ENCODE measurements at places on chromosomes 7 and 10. TPM values are rescaled to one million over a fixed set of nuclear protein-coding genes. Genes with fewer than 3 reads are reported as not detected.

TSPAN12 gene
- total RNA-seq = 7.5 TPM

GRCh38 chr7:8343556-8343955 is 81.6 kb upstream of the ICA1 start:
- DNase-seq = no peak

DNA sequence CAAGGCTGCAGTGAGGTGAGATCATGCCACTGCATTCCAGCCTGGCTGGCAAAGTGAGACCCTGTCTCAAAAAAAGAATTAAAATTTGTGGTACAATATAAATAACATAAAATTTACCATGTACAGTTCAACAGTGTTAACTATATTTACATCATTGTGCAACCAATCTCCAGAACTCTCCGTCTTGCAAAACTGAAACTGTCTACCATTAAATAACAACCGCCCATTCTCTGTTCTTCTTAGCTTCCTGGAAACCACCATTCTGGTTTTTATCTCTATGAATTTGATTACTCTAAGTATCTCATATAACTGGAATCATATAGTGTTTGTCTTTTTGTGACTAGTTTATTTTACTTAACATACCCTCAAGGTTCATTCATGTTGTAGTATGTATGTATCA is 167.6 kb downstream of the AUTS2 start:
- DNase-seq = no peak

GRCh38 chr10:21572578-21572977 is 38.5 kb downstream of the MLLT10 start:
- DNase-seq = no peak

DNA sequence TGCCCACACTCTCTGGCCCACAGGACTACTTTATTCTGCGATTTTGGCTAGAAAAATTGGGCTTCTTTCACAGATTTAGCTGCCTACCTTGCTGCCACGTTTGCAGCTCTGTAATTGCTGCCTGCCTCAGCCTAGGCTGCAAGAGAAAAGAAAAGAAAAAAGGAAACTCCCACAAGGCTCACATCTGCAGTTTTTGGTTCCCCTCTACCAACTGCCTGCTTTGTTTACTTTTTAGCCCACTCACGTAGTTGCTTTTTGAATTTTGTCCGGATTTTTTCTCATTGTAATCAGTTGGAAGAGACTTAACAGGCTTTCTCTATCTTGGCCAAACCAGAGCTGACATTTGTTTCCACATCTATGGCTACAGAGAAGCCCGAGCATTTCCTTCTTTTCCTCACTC is 24.3 kb downstream of the SUN3 start:
- DNase-seq = no peak

RPP30 gene
- 28.2 TPM for total RNA-seq

DGKI gene
- total RNA-seq = 2.4 TPM

- DNase-seq = no peak
These were observed 124.9 kb upstream of the NPVF start for GRCh38 chr7:25353196-25353595.

- no peak for DNase-seq
These were observed 78.0 kb downstream of the WDR11 start for GRCh38 chr10:120929166-120929565.

DNA sequence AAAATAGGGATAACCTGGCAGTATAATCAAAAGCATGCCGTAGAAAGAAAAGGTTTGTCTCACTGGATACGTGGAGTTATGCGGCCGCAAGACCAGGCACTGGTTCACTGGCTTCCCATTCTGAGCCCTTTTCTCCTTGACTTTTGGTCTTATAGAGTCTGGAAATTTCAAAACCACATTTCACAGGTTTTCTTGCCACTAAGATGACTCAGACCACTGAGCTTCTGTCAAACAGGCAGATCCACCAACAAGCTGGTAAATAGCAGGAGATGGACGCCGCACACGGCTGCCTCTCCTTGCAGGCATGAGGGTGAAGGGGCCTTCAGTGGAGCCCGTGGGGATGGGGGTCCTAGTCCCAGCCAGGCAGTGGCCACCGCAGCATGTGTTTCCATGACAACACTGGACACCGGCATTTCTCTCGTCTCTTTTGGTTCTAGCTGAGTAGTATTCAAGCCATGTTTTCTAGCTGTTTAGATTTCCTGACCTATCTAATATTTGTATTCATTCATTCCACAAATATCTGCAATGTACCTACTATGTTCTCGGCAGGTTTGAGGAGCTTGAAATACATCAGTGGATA is 55.5 kb downstream of the KLF6 start:
- DNase-seq = no peak

- DNase-seq = no peak
These were observed 82.4 kb upstream of the SDK1 start for GRCh38 chr7:3218411-3219225.

GRCh38 chr7:133054162-133054840 is 27.6 kb downstream of the CHCHD3 start:
- no peak for DNase-seq

SPDYE2B gene
- not detected for total RNA-seq

GRCh38 chr7:80719261-80719660 is 80.8 kb downstream of the CD36 start:
- DNase-seq = no peak

GRCh38 chr7:100367251-100367620 is 6.1 kb upstream of the PILRA start:
- peak; percentile 54 for DNase-seq

DNA sequence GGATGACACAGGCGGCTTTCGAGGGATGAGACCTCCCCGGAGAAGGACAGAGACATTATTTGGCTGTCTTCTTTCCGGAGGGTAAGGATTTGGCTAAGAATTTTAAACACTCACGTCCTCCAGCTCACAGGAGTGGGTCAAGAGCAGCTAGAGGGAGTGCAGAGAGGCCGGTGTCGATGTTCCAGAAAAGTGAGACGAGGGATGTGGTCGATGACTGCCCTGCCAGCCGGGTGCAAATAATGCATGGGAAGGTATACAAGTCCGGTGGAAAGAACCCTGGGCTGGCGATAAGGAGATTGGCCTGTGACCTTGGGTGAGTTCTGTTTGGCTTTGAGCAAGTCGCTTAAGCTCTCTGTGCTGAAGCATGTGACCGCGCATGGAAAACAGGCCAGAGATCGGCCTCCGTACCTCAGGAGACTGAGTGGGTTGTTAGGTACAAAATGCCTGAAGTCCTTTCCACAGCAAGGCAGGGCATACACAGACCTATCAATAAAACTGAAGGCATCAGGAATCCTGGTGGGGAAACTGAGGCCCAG is 149.1 kb downstream of the UBE2H start:
- DNase-seq = no peak

ZNF282 gene
- total RNA-seq = 19.6 TPM

STEAP4 gene
- 202 TPM for total RNA-seq

BAZ1B gene
- total RNA-seq = 43.5 TPM

DNA sequence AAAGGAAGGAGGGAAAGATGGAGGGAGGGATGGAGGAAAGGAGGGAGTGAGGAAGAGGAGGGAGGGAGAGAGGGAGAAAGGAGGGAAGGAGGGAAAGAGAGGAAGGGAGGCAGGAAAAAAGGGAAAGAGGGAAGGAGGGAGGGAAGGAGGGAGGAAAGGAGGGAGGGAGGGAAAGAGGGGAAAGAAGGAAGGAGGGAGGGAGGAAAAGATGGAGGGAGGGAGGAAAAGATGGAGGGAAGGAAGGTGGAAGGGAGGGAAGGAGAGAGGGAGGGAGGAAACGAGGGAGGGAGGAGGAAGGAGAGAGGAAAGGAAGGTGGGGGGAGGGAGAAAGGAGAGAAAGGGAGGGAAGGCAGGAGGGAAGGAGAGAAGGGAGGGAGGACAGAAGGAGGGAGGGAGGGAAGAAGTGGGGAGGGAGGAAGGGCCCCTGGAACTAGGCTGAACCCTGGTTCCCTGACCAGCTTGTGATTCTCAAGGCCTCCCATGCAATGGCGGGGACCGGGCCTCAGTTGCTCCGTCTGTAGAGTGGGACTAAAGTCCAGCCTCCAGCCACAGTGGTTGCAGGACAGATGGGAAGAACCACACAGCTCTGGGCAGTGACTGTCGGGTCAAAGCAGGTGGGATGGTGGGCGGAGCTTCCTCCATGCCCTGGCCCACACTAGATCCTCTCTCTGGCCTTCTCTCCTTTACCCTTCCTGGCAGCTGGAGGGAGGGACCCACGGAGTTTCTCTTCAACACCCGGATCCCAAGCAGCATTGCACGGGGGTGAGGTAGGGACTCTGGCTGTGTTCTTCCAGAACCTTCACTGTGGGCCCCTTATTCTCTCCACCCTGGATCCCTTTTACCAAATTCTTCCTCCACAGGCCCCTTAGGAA is 4.3 kb upstream of the TTYH3 start:
- DNase-seq = no peak

ICA1 gene
- 9.4 TPM for total RNA-seq

DNA sequence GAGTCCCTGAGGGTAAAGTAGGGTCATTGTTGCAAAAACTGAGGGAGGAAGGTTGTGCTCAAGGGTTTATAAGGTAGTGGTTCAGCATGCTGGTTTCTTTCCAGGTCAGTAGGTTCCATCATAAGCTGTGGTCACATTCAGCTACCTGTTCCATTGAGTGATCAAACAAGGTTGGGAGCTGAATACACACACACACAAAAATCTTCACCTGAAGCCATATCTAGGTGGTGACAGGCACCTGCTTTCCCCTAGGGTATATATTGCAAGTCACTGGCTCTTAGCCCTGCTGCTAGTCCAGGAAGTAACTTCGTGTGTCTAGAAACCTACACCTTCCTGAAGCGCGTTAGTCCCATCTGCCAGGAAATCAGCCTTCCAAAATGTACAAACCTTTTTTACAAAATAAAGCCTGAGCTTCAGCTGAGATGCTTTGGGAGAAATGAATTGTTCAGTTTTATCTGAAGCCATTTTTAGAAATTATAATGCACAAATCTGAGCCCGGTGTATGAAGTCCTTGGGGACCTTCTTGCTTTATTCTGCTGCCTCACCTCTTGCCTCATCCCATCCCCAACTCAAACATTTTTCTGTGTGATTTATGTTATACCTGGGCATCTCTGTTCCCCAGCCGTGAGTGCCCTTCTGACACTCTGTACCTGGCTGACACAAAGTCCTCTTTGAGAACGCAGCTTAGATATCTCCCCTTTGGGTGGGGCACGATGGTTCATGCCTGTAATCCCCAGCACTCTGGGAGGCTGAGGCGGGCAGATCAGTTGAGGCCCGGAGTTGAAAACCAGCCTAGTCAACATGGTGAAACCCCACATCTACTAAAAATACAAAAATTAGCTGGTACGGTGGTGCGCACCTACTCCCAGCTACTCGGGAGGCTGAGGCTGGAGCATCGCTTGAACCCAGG is 10.6 kb upstream of the LAMTOR4 start:
- DNase-seq = no peak

DNA sequence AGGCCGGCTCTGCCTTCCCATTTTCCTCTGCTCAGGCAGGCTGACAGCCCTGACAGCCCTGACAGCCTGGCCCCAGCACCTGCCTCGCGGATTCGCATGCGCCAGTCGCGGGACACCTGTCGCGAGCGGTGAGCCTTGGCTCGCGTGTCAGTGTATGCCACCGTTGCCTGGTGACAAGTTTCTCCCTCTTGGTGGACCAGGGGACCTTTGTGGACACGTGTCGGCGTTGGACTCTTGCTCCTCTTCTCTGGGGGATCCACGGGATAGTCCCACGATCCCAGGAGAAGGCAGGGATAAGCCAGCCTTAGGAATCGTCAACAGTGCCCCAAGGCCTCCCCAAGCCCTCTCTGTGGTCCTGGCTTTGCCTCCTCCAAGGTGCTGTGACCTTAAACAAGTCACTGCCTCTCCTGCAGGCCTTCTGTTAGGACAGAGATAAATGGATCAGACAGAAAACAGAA is 18.1 kb upstream of the ZNF273 start:
- peak; percentile 81 for DNase-seq

- DNase-seq = no peak
These were observed 209.3 kb upstream of the PLXDC2 start for GRCh38 chr10:19606968-19607367.

- peak; percentile 82 for DNase-seq
These were observed 114.7 kb upstream of the FAM171A1 start for GRCh38 chr10:15485684-15486316.

DNA sequence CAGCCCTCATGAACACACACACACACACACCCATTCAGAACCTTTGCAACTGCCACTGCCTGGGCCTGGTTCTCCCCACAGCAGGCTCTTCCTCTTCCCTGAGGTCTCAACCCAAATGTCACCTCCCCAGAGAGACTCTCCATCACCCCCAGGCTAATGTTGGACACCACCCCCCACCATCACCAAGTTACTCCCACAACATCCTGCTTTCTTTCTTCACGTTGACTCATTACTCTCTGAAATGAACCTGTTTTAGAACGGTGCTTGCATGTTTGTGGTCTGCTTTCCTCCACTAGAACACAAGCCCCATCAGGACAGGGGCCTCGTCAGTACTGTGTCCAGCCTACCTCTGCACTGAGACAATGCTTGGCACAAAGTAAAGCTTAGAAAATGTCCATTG is 16.0 kb downstream of the AFAP1L2 start:
- DNase-seq = no peak

ABCA13 gene
- 0.10 TPM for total RNA-seq

GRCh38 chr7:44289341-44290251 is 35.8 kb downstream of the CAMK2B start:
- DNase-seq = peak; percentile 79

DNA sequence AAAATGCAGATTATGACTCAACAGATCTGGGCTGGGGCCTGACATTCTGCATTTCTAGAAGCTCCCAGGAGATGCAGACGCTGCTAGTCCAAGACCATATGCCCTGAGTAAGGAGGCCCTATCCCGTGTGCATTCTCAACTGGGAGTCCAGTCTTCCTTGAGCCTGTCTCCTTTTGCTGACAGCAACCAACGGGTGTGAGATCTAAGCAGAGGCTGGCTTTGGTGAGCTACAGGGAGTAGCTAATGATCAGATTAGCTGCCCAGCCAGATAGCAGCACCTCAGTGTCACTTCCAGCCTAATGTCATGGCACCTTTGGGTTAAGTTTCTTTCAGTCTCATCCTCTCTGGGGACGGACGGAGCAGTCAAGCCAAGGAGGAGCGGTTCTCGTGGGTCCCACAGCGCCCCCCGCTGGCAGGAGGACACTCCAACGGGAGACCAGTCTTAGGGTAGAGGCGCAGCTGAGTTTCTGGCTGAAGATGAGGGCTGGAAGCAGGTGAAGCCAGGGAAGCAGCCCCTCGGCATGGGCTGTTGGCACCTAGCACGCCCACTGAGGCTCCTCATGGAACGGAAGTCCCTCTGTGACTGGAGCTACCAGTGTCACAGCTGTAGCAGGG is 154.0 kb downstream of the CCDC3 start:
- no peak for DNase-seq

GRCh38 chr10:31657434-31657872 is 271.2 kb downstream of the ARHGAP12 start:
- no peak for DNase-seq

GRCh38 chr7:5077740-5078139 is 32.1 kb downstream of the RBAK start:
- no peak for DNase-seq

TUBAL3 gene
- total RNA-seq = not detected

- no peak for DNase-seq
These were observed 57.5 kb downstream of the COL17A1 start for GRCh38 chr10:104028146-104028545.

DNA sequence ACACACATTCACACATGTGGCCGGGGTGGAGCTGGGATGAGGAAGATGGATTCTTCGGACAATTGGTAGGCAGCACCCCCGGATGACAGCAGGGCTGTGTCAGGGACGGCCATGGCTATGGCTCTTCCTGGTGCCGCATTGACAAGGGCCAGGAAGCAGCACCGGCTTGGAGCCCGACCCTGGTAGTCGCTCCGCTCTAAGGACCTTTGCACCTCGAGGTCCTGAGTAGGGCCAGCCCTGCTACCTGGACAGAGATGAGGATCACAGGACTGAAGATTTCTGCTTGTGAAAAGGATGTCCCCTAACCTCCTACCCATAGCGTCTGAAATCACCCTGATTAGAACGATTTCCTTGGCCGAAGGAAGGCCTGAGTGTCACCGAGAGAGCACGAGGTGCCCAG is 134.1 kb downstream of the ADARB2 start:
- no peak for DNase-seq

- DNase-seq = no peak
These were observed 219.2 kb upstream of the HDAC9 start for GRCh38 chr7:18276380-18276779.

Measured in posterior vena cava (tissue), 2 donors.